ENCODE measurements at places on chromosomes 7 and 10. TPM values are rescaled to one million over a fixed set of nuclear protein-coding genes. Genes with fewer than 3 reads are reported as not detected.
A peak's percentile ranks its signal among the peaks of the same experiment; 100 is the strongest.

- no peaks in the 10 kb centered on the region for H3K27me3 ChIP-seq
- no peak overlapping the region for H3K27ac ChIP-seq
- no peak overlapping the region for H3K4me3 ChIP-seq
Measured at GRCh38 chr7:158706273-158706704, 1.7 kb upstream of the NCAPG2 start.

DNA sequence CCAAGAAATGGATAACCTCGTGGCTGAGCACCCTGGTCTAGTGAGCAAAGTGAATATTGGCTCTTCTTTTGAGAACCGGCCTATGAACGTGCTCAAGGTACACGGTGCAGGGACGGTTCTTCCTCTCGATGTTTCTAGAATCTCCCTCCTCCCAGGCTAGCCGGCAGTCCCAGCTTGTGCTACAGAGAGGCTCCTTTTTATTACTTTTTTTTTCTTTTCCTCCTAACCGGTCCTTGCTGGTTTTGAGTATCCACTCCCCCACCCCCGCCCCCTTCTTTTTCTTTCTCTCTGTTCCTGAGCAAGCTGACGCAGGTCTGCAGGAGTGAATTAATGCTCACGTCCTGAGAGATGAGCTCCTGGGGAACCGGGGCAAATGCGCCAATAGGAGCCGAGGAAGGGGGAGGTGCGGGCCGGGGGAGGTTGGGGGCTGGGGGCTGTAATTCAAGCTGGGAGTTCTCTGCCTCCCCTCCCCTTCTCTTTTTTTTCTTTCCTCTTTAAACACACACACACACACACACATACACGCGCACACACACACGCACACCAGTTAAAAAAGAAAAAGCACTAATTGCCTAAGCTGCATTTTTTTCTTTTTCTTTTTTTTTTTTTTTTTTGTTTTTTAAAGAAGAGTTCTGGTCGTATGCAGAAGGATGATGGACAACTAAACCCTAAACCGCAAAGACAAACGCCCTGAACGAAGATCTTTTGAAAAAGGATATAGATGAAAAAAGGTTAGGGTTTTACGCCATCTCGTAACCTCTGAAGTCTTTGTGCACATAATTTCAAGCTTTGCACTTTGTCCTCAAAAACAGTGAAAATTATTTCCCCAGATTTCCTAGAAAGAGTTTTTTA is 6.6 kb downstream of the CPA2 start:
- H3K36me3 ChIP-seq: no peaks in the 10 kb centered on the region
- peak overlapping the region; percentile 32 for H3K4me3 ChIP-seq
- peak overlapping the region; percentile 97 for H3K27ac ChIP-seq
- H3K4me1 ChIP-seq: peaks cover 11% of the 10 kb centered on the region

GRCh38 chr7:47636433-47637175 is 54.7 kb upstream of the TNS3 start:
- no peaks in the 10 kb centered on the region for H3K27me3 ChIP-seq
- H3K4me1 ChIP-seq: no peaks in the 10 kb centered on the region
- no peak for DNase-seq
- H3K27ac ChIP-seq: peak overlapping the region; percentile 79
- no peak overlapping the region for H3K4me3 ChIP-seq
- H3K36me3 ChIP-seq: no peaks in the 10 kb centered on the region

- H3K27ac ChIP-seq: no peak overlapping the region
- H3K4me3 ChIP-seq: no peak overlapping the region
- no peak for DNase-seq
- H3K4me1 ChIP-seq: no peaks in the 10 kb centered on the region
- H3K36me3 ChIP-seq: no peaks in the 10 kb centered on the region
Measured at GRCh38 chr7:10888861-10889260, 84.8 kb upstream of the PHF14 start.

GRCh38 chr7:80207501-80207900 is 72.9 kb downstream of the GNAI1 start:
- H3K27ac ChIP-seq: no peak overlapping the region
- peaks cover 47% of the 10 kb centered on the region for H3K36me3 ChIP-seq
- H3K4me3 ChIP-seq: no peak overlapping the region
- H3K4me1 ChIP-seq: peaks cover 4% of the 10 kb centered on the region

DNA sequence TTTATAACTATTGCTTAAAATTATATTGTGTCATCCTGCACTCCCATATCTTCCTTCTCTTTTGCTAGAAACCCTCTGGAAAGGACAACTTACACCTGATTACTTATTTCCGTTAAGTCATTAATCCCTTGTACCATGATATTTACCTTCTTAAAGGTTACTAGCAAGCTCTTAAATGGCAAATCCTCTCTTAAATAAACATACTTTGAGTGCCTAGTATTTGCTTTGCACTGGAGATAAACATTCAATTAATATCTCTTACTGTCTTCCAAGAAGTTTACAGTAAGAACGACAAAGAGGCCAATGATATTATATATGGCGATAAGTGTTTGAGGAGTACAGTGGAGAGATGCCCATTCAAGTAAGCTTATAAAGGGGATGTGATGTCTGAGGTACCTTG is 278.3 kb downstream of the HGF start:
- peaks cover 5% of the 10 kb centered on the region for H3K4me1 ChIP-seq
- peaks cover 24% of the 10 kb centered on the region for H3K27me3 ChIP-seq
- no peak for DNase-seq

DNA sequence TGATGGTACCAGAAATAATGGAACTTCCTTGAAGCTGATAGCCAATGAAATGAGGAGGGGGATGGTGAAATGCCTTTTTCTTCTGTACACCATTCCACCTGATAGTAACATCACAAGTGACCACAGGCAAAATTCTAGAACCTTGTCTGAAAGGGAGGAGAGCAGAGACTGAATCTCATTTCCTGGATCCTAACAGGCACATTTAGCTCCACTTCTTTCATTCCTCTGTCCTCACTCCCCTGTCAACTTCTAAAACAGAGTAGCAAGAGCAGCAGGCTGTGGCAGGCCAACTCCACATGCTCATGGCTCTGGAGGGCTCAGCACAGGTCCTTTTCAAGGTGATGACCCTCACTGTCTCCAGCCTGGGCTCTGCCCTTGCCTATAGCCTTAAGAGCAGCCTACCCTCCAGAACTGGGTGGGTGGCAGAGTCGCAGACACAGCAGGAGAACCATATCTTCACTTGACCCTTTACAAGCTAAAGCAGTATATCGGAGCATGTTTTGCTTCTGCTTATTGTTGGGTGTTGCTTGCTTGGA is at the start of gene LRRC18:
TSS of gene LRRC18 (minus strand) at position 51 of the 536 bp plus-strand sequence. CDS start 25,685 bp downstream, outside the sequence.
- H3K4me3 ChIP-seq: no peak within 1 kb of the TSS
- H3K36me3 ChIP-seq: no peaks in the 10 kb centered on the region
- no peaks in the 10 kb centered on the region for H3K4me1 ChIP-seq
- no peak within 1 kb of the TSS for H3K27ac ChIP-seq
- H3K27me3 ChIP-seq: no peaks in the 10 kb centered on the region

GRCh38 chr10:19144206-19144605 is 95.6 kb downstream of the MALRD1 start:
- no peaks in the 10 kb centered on the region for H3K27me3 ChIP-seq
- no peaks in the 10 kb centered on the region for H3K4me1 ChIP-seq
- no peak overlapping the region for H3K27ac ChIP-seq
- no peak overlapping the region for H3K4me3 ChIP-seq
- no peaks in the 10 kb centered on the region for H3K36me3 ChIP-seq

DNA sequence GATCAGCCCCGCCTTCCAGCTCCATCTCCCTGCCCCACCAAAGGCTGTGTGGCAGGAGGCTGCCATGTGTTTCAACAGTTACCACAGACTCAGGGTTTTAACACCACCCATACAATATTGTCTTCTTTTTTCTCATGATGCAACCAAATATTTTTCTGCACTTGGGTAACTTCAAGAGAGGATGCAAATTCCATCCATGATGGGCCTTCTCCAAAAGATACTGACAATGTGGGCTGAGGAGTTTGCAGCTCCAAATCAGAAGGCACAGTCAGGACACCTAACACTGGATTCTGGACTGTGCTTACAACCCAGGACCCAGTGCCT is 347.9 kb downstream of the GRID1 start:
- no peak for DNase-seq
- H3K27ac ChIP-seq: no peak overlapping the region
- no peak overlapping the region for H3K4me3 ChIP-seq
- H3K27me3 ChIP-seq: no peaks in the 10 kb centered on the region

DNA sequence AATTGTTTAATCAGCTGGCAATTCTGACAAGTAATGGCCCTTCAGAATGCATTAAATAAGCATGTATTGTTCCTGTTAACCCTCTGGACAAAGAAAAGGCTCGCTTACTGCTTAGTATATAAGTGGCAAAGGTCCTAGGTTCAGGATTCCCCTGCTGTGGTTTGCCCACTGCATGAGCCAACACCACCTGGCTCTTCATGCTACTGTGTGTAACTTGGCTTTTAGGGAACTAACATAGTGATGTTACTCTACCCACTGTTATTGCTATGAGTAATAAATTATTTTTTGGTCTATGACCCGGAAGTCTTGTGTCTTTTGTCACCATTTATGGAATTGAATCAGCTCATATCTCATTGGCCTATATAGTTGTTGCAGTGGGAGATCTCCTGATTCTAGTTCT is 791.7 kb upstream of the PHF14 start:
- DNase-seq: no peak
- no peak overlapping the region for H3K4me3 ChIP-seq
- H3K27me3 ChIP-seq: no peaks in the 10 kb centered on the region
- no peak overlapping the region for H3K27ac ChIP-seq
- no peaks in the 10 kb centered on the region for H3K36me3 ChIP-seq

- H3K4me1 ChIP-seq: peaks cover 21% of the 10 kb centered on the region
- peaks cover 5% of the 10 kb centered on the region for H3K36me3 ChIP-seq
- DNase-seq: no peak
- peak overlapping the region; percentile 54 for H3K4me3 ChIP-seq
- H3K27ac ChIP-seq: peak overlapping the region; percentile 65
Measured at GRCh38 chr10:79094412-79095175, 25.8 kb downstream of the ZMIZ1 start.

- H3K27ac ChIP-seq: peak within 1 kb of the TSS; percentile 94
- peak; percentile 100 for DNase-seq
- H3K4me3 ChIP-seq: peak within 1 kb of the TSS; percentile 82
- peaks cover 11% of the 10 kb centered on the region for H3K27me3 ChIP-seq
- H3K4me1 ChIP-seq: peaks cover 10% of the 10 kb centered on the region
Measured at GRCh38 chr7:108525985-108526767, at the start of gene PNPLA8. PNPLA8 (minus strand) TSS chr7:108526135; CDS start chr7:108515491, 10,644 bp downstream.

DNA sequence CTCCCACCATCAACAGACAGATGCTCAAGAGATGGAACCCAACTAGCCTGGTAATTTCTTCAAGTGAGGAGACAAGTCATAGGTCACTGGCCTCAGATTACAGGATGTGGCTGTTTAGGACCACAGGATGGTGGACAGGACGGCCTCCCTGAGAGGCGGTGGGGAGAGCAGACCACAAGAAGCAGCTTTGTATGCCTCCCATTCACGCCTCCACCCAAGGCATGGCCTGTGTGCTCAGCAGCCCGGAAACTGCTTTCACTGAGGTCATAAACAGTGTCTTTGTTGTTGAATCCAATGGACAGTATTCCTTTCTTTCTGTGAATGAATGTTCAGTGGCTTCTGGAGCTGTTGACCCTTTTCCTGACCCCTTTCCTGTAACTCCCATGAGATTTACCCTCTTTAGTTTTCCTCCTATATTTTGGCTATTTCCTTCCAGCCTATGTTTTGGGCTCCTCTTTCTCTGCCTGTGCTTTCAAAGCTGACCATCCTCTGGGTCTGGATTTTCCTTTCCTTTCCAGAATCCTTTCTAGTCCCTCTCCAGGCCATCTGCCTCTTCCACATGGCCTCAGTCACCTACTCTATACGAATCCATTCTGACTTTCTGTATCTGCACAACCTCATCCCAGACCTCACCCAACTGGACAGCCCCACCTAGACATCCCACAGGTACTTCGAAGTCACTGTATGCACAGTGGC is 32.4 kb upstream of the INPP5F start:
- peak overlapping the region; percentile 30 for H3K27ac ChIP-seq
- DNase-seq: no peak
- H3K36me3 ChIP-seq: no peaks in the 10 kb centered on the region
- H3K4me3 ChIP-seq: no peak overlapping the region

DNA sequence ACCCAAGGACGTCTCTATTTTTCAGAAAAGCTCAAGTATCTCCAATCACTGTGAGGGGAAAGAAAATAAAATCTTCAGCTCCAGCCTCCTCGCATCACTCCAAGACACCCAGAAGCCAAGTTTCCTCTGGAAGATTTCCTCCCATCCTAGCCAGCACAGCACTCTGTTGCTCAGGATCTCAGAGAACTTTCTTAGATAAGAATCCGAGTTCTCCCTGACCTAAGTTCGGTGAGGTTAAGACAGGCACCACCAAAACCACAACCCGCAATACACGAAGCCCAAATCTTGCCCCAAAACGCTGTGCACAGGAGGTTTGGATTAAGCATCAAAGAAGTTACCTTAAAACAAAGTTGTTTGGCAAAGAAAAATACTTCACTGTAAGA is 4.2 kb downstream of the FAM53B start:
- H3K27ac ChIP-seq: no peak overlapping the region
- no peaks in the 10 kb centered on the region for H3K36me3 ChIP-seq
- peak overlapping the region; percentile 40 for H3K4me3 ChIP-seq
- DNase-seq: peak; percentile 47
- H3K27me3 ChIP-seq: no peaks in the 10 kb centered on the region

FEZF1 gene
- 0.41 TPM for total RNA-seq

BAMBI gene
- total RNA-seq: 41.4 TPM

PPP1R17 gene
- total RNA-seq: not detected

EFCAB10 gene
- 0.50 TPM for total RNA-seq

CPN1 gene
- 0.61 TPM for total RNA-seq

Measured in endodermal cell (in vitro differentiated cells).